Lower leg skin (tissue), 4 donors: ENCODE measurements at places on chromosomes 1 and 21.

GRCh38 chr1:112342558-112342957 lies 53.5 kb upstream of the CTTNBP2NL start:
- DNase-seq, result no peak

DNA sequence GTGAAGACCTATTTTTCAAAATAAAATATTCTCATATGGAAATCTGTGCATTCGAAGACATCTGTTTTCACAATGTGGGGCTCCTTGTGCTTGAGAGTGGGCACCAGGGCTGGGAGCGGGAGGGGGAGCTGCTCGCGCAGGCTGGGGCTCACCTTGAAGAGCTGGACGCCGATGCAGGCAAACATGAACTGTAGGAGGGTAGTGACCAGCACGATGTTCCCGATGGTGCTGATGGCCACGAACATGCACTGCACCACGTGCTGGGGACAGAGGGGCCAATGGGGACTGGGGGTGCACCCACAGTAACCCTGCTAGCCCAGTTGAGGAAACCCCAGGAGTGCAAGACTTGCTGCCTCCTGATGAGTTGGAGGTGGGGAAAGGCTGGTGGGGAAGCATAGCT lies 42.2 kb upstream of the KIF21B start:
- no peak for DNase-seq

DNA sequence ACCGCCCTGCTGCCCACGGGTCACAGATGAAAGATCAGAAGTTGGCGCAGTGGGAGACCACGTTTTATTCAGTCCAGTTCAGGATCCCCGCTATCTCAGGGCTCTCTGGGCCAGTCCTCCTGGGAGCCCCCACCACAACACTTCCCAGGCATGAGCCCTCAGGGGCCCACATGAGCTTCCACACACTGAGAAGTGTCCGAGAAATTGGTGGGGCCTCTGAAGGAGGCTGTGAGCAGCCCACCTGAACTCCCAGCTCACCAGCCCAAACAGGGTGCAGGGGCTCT lies 12.1 kb downstream of the TRIM46 start:
- DNase-seq, result no peak

DNA sequence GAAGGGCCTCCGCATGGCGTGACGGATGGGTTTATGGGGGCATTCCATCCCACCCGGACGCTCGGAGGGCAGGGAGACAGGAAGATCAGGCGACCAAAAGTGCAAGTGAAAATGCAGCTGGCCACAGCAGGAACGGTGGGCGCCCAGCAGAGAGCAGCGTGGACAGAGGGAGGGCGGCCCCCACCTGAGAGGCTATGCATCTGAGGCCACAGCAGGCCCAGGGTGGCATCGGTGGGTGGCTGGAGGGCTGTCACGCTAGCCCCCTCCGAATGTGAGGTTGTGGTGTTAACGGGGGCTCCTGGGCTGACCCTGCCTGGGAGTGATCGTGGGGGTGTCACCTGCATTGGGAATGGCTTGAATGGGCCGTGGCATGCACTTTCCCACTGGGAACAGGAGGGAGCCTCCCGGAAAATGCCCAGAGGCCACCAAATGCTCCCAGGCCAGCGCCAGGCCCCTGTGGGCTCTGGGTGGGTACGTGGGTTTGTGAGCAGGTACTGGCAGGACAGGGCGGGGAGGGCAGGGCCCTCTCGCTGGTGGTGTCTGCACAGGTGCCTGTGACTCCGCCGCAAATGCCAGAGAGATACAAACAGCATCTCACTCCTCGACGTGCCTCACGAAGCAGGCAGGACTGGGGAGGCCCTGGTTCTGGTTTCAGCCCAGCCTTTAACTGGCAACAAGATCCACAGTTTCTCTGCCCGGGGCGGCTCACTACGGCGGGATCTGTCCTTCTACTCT lies 172.8 kb downstream of the PRDM16 start:
- DNase-seq, result no peak

DNA sequence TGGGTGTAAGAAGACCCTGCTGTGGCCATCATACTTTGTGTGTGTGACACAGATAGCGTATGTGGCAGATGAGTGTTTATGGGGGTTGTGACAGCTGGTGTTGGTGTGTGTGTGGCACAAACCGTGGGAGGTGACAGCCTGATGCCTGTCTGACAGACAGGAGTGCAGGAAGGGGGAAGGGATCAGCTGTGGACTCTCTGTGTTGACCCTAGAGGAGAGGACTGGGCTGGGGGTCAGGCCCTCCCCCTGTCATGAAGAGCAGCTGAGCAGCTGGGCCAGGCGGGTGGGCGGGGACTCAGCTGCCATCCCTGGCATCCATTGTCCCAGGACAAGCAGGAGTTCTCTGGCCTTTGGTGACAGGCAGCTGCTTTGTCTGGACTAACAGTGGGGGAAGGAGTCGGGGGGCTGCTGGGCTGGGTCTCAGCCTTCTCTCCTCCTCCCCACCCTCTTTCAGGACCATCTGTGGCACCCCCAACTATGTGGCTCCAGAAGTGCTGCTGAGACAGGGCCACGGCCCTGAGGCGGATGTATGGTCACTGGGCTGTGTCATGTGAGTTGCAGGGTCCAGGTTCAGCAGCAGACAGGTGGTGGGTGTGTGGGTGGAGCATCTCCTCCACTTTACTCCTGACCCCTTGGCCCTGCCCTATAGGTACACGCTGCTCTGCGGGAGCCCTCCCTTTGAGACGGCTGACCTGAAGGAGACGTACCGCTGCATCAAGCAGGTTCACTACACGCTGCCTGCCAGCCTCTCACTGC lies 2.3 kb downstream of the PLK3 start:
- no peak for DNase-seq

DNA sequence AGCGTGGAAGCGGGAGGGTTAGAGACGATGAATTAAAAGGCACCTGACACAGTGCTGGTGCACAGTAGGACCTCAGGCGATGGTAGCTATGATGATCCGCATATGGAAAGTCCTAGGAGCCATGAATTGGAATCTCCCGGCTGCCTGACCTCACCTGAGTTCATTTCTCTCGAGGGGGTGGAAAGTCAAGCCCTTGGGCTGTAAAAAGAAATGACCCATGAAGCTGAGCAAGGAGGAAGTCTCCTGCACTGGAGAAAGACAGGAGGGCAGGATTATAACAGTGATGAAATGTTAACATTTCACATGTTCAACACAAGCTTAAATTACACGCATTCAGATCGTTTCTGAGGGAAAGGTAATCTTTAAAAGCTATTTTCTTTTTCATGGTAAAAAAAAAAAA lies 481.2 kb downstream of the MATN1 start:
- DNase-seq, result no peak

DNA sequence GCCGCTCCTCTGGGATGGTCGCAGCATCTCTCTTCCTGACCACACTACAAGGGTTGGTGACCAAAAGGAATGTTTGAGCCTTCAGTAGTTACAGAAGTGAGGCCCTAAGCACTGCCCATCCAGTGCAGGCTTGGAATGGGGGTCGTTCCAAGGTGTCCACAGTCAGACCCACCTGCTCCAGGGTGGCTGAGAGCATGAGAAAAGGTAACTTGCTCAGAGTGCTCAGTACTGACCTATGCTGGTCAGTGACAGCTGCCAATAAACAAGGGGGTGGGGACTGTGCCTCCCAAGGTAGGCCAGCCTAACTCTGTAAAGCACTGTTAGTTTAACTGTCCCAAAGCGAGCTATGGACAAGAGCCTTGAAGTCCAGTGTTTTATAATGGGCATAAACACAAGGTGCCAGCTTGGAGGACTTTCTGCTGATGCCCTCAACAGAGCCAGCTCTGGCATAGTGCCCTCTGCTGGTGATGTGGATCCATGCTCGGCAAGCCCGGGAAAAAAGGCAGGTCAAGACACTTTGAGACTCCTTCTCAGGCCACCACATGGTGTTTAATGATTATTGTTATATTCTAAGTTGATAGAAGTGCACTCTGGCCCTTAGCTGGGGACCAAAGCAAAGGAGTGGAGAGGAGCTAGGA lies 78.1 kb upstream of the DNAH14 start:
- DNase-seq, result peak; percentile 89

GRCh38 chr1:167301355-167301754 lies 80.7 kb downstream of the POU2F1 start:
- DNase-seq, result no peak

DNA sequence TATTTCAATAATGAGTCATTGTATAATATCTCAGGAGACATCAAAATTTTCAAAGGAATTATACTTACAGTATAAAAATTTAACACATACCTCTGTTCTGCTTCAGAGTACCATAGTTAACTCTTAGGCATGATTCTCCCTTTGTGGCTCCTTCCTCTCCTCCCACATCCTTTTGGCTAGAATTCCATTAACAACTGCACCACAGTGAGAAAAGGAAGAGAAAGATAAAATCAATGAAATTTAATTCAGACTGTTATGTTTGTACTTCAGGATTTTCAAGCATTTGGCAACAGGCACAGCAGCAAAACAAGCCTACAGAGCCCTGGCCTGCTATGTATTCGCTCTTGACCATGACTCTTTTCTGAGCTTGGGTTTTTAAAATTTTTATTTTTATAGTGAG lies 57.2 kb upstream of the SGIP1 start:
- no peak for DNase-seq

DNA sequence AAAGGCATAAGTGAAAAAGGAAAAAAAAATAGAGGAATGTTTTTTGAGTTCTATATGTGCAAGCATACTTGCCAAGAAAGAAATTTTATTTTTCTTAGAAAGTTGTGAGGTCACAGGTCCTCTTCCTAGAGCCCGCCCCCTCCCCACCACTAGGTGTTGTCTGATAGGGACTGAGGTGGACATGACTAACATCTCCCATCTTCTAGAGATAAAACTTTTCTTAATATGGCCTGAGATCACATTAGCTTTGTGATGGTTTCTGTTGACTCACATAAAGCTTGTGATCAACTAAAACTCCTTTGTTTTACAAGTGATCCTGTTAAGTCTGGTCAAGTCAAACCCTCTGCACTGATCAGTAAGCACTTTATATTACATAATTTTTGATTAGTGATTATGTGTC lies 33.4 kb upstream of the CITED4 start:
- DNase-seq, result no peak

- DNase-seq, result no peak
These were observed 107.3 kb downstream of the NTMT2 start for GRCh38 chr1:170252851-170253579.

DNA sequence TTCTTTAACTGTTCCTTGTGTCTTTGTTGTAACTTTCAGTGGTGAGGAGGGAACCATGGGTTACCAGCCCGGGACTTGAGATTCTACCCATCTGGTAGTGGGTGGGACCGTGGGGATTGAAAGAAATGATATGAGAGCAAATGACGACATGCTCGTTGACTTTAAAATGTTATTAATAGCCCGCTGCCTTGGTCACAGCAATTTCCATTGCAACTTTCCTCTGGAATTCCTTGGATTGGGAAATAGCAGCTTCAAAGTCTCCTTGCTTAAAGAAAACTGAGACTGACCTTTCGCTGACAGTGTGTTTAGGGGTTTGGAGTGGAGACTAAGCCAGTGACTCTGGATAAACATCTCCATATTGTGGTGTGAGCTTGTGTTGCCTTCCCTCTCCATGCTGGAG lies 44.2 kb upstream of the MARK1 start:
- no peak for DNase-seq

DNA sequence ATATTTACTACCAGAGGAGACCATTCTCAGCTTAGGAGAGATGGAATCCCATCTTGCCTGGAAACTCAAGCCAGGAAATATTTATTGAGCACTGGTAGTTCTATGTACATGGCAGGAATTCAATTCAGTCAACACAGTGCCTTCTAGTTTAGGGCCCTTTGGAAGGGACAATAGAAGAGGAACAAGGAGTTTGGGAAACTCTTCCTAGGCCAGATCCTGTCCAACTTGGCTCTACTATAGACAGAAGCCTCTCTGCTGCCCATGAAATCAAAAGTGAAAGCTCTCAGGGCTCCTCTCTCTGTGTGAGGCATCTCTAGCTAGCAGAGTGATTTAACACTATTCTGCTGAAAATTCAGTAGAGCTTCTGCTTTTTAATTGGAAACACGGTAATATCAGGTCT lies 244.6 kb upstream of the MAP1LC3C start:
- DNase-seq, result no peak

GRCh38 chr21:33901412-33902288 lies 14.0 kb downstream of the ATP5PO start:
- DNase-seq, result peak; percentile 86

GRCh38 chr21:26032263-26032662 lies 138.3 kb downstream of the APP start:
- DNase-seq, result no peak

DNA sequence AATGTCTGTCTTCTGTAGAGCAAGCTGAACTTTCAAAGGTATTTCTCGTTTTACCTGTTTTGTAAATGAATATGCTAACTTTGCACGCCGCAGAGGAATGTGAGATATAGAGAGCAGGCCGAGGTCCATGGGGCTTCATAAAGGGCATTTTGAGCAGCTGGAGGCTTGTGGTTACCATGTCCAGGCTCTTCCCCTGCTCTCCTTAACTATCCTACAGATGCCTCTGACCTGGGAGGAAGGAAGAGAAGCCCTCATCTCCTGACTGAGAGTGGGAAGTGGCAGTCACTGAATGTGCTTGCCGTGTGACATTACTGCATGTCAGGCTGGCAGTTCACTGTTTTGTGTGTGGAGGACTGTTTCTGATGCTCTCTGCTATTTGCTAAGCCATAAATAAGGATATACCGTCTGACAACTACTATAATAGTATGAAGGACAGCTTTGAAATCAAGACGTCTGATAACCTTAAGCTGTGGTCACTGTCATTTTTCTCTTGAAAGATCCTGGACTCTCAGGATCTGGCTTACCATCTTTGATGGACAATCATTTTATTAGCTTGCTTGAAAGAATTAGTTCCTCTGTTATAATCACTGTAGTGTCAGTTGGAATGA lies 92.2 kb downstream of the DYRK1A start:
- DNase-seq, result no peak

DNA sequence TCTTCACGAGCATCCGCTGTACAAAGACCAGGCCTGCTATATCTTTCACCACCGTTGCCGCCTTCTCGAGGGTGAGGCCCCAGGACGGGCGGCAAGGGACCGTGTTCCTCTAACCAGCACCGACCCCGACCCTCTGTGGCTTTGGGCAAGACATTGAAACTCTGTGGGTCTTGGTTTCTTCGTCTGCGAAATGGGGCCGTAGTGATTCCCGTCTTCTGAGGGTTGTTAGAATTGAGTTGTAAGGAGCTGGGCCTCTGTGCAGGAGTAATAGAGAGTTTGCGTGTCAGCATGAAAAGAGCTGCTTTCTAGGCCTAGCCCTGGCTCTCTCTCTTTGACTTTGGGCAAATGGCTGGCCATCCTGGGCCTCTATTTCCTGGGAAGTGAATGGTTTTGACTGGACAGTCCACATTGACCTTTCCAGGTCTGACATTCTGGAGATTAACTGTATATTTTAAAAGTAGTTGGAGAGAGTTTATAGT lies 591 bp downstream of the MRPL37 start:
- no peak for DNase-seq

DNA sequence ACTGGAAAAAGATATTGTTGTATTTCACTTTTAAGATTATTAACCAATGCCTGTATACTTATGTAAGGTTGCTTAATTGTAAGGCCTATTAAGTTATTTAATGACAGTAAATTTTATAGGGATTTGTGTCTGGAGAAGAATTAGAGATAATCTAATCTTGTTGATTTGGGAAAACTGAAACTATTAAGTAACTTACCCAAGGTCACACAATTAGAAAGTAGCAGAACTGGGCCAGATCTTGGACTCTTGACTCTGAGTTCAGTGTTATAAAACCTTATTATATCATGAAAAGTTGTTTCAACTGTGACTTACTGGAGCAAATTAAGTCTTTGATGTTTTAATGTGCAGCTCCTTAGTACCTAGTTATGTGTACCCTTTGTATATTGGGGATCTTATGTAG lies 38.5 kb downstream of the CAMTA1 start:
- no peak for DNase-seq

GRCh38 chr1:159092036-159092760 lies 15.6 kb upstream of the AIM2 start:
- DNase-seq, result no peak
